ENCODE measurements at places on chromosomes 12 and 14.
A peak's percentile ranks its signal among the peaks of the same experiment; 100 is the strongest.

GRCh38 chr12:130872179-130873096, 572 bp downstream of the RAN start:
- DNase-seq, result peak; percentile 17

DNA sequence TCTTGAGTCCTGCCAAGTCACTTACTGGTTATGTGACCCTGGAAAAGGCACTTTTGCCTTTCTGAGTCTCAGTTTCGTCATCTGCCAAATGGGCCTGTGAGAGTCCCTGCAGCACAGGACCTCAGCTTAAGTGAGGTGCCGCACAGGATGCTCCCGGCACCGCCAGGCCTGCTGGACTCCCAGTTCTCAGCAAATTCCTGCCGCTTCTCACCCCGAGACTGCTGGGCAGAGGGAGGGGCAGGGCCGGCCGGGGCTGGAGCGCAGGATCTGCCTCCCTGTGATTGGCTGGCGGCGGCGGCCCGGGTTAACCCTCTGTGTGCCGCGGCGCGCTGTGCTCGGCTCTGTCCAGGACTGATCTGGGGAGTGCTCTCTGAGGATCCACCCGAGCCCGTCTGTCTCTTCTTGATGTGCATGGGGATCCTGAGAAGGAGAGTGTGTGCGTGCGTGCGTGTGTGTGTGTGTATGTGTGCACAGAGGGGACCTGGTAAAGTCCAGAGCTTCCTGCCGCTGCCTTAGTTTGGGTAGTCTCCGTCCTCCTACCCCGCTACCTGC, 8.6 kb downstream of the SETD1B start:
- peak; percentile 68 for DNase-seq

DNA sequence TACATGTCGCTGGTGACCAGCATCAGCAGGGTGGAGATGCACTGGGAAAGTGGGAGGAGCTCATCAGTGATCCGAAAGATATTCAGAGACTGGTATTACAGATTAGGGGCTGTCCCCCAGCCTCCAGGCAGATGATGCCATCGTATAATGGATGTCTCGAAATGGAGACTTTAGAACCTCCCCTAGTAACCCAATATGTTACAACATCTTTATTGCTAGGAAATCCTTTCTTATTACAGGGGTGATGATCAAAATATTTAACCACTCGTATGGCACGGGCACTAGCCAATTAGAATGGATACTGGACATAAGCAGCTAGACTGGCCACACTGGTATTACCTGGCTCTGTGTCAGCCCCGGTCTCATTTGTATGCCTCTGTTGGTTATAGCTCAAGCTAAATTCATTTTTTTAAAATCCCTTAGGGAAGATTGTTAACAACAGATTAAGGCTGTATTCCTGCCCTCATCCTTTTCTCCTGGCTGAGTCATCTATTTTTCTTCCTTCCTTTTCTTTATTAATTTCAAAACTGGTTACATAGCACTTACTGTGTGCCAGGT, 10.8 kb upstream of the CEBPE start:
- DNase-seq, result no peak

GRCh38 chr12:26539131-26539530, 293.9 kb downstream of the ITPR2 start:
- no peak for DNase-seq

- no peak for DNase-seq
Measured at GRCh38 chr12:70641691-70642090, 4.5 kb upstream of the PTPRB start.

DNA sequence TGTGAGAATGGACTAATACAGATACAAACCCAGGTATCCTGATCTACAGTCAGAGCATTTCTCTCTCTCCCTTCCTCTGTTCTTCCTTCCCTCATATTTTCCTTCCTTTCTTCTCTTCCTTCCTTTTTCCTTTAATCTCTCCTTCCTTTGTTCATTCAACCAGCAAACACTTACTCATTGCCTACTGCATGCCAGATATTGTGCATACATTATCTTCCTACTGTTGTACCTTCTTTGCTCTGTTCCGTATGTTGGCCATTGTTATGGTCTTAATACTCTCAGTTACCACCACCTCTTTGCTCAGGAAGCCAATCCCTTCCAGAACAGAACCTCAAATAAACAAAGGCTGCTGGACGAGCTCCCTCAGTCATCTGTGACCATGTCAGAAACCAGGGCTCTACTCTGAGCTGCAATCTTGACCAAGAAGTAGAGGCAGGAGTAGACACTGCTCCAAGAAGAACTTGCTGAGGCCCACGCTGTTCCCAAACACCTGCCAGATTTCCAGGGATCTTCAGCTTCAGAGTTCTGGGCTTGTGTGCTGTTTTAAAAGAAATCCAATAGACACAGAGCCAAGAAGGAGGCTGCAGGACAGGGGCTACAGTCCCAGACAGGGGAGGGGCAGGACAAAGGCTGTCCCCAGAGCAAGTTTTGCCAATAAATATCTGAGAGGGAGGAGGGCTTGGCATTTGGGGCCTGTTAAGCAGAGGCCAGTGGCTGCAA, 526.7 kb upstream of the TBX3 start:
- DNase-seq, result no peak

DNA sequence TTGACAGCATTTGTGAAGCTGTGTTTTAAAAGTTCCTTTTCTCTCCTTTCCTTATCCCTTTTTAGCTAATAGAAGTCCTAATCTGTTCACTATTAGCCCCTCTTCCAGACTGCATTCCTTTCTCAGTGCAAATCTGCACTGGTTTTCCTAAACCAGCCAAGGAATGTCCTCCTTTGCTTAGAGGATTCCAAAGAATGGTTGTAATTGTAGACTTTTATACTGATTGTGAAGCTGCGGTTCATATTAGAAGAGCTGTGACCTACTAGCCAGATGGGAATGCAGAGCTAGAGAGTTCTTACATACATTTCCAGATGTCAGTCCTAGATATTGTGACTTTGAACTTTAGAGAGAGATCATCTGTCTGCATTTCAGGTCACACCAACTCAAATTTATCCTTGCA, 79.8 kb downstream of the MYRFL start:
- no peak for DNase-seq
